Glomerular endothelial cell (primary cell): ENCODE measurements at places on chromosomes 16 and 17. TPM values are rescaled to one million over a fixed set of nuclear protein-coding genes. Genes with fewer than 3 reads are reported as not detected.

OR1F1 gene
- total RNA-seq: not detected in 2 replicates

DNA sequence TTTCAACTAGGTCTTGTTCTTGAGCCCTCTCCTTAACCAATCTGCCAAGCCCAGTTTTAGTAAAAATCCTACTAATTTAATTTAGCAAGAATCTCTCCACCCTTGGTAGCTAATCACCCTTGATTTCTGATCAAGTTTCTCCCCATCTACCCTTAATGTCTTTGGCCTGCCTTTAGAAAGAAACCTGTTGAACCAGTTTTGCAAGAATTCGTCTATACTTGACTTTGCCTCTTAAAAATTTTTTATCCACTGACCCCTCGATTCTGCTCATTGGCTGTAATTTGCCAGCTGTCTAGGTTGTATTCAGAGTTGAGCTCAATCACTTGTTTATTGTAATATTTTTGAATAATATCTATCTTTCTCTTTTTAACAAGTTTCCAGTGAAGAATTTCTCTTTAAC, 1138.5 kb downstream of the CDH11 start:
- DNase-seq: no peak

ITGA3 gene
- total RNA-seq: 331 and 341 TPM in 2 replicates

- no peak for DNase-seq
Measured at GRCh38 chr16:80263181-80263823, 277.5 kb upstream of the DYNLRB2 start.

DNA sequence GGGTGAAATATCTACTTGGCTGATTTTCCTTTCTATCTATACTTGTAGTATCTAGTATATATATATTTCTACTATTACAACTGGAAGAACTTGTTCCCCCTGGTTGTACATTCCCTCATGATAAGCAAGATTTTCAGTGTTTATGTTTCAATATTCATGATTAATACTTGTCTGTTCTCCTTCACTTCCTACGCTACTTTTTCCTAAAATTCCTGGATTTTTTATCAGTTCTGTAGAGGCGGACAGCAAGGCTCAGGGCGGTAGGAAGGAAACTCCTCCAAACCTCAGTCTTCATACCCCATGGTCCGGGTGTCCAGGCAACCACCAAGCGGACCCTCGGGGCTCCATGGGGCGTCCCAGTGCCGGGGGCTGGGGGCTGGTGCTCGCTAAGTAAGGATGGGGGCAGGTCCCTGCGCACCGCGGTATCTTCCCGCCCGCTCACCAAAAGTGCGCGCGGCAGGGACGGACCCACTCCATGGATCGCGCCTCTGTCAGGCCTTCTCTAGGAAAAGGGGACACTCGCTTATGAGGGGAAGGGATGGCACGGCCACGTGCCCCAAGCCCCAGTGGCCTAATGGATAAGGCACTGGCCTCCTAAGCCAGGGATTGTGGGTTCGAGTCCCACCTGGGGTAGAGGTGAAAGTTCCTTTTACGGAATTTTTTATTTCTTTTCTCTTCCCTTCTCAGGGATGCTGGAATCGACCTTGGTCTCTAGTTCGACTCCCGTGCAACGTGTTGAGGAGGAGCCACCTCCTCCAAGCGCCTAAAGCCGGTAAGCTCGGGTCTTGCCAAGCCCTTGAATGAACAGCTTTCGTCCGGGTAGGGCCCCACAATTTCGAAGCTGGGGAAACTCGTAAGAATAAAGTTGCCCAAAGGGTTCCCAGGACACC, 13.2 kb downstream of the ATP5PD start:
- DNase-seq: peak; percentile 78

GRCh38 chr16:9300252-9300651, 208.8 kb downstream of the HAPSTR1 start:
- DNase-seq: no peak

DNA sequence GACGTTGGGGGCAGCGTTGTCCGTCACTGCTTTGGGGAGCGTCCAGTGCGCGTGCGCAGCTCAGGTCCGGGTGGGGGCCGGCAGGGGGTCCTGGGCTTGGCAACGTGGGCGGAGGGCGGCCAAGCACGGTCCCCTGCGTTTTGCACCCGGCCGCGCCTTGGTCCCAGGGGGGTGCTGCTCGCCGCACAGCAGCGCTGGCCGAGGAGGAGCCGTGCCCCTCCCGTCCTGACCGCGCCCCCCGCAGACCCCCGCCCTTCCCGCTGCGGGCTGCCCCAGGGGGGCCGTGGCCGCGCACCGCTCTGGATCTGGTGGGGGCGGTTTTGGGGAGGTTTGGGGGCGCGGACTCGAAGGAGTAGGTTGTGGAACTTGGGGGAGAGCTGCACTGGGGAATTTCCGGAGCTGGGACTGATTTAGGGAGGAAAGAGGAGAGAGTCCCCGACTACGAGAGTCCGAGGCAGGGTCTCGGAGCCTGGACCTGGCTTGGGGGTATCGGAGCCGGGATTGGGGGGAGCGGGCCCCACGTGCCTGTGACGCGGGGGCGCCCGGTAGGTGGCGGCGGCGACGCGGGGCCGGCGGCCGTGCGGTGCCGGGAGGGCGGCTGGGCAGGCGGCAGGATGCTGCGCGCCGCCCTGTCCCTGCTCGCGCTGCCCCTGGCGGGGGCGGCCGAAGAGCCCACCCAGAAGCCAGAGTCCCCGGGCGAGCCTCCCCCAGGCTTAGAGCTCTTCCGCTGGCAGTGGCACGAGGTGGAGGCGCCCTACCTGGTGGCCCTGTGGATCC, at the start of gene SLC9A5:
SLC9A5 (plus strand) TSS at position 579 of the 777 bp plus-strand sequence; CDS start at position 615, 36 bp downstream.
- no peak for DNase-seq

EFNB3 gene
- total RNA-seq: 0.87 and 2.1 TPM in 2 replicates

- no peak for DNase-seq
Measured at GRCh38 chr16:23874613-23875294, 39.0 kb downstream of the PRKCB start.

ABCA9 gene
- 0.15 and 1.8 TPM in 2 replicates for total RNA-seq

DNA sequence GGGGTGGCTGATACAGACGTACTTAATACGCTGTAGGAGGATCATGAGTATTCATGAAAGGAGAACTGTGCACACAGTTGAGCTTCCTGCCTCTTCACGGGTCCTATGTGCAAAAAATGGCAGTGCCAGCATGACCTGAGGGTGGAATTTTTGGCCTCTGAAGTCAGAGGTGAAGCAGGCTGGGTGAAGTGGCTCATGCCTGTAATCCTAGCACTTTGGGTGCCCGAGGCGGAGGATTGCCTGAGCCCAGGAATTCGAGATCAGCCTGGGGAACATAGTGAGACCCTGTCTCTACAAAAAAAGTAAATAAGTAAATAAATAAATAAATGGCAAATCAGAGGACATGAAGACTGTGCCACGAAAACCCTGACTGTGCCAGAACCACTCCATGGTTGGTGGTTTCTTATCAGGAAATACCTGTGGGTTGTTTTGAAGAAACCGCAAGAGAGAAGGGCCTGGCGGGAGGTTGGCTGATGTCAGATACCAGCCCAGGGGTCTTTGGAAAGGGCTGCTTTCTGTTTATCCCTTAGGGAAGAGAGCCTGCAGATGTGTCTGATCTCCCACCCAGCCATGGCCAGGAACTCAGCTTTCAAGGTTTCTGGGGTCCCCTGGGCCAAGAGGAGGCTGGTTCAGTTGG, 3.4 kb downstream of the ASPSCR1 start:
- no peak for DNase-seq

GRCh38 chr17:58575511-58575910, 61.1 kb upstream of the MTMR4 start:
- no peak for DNase-seq

PDK2 gene
- 23.5 and 26.9 TPM in 2 replicates for total RNA-seq

DNA sequence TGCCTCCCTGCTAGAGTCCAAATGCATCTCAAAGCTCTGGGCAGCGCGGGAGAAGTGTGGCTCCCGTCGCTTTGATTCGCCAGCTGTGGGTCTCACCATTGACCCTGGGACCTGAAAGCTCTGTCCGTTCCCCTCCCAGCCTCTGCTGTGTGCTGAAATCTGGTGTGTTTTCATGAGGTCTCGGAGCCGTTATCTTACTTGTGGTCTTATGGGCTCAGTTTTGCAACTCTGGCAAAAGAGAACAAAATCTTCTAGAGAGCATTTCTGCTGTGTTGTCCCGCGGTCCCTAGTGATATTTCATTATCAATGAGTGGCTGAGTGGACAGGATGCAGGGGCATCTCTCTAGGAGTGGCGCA, 13.3 kb downstream of the CRISPLD2 start:
- DNase-seq: no peak

LITAFD gene
- total RNA-seq: not detected in 2 replicates

KLHL10 gene
- not detected in 2 replicates for total RNA-seq

- no peak for DNase-seq
Measured at GRCh38 chr17:48719642-48720265, 2.6 kb downstream of the PRAC1 start.

GRCh38 chr16:2158262-2158638, 2.7 kb downstream of the TRAF7 start:
- DNase-seq: no peak

EPOP gene
- total RNA-seq: 2.7 and 2.8 TPM in 2 replicates

TMEM98 gene
- 115 and 123 TPM in 2 replicates for total RNA-seq

CORO1A gene
- total RNA-seq: 1.5 and 3.0 TPM in 2 replicates
